AG10803 (cell line): ENCODE measurements at places on chromosomes 3 and 15.
A peak's percentile ranks its signal among the peaks of the same experiment; 100 is the strongest.

- DNase-seq, result no peak
Observed at GRCh38 chr15:87577336-87577735, 679.2 kb downstream of the NTRK3 start.

GRCh38 chr3:184186184-184186901, at the start of gene ABCF3:
TSS of gene ABCF3 (plus strand) at chr3:184186199. CDS start at chr3:184186208, 9 bp downstream.
- peak; percentile 58 for DNase-seq

DNA sequence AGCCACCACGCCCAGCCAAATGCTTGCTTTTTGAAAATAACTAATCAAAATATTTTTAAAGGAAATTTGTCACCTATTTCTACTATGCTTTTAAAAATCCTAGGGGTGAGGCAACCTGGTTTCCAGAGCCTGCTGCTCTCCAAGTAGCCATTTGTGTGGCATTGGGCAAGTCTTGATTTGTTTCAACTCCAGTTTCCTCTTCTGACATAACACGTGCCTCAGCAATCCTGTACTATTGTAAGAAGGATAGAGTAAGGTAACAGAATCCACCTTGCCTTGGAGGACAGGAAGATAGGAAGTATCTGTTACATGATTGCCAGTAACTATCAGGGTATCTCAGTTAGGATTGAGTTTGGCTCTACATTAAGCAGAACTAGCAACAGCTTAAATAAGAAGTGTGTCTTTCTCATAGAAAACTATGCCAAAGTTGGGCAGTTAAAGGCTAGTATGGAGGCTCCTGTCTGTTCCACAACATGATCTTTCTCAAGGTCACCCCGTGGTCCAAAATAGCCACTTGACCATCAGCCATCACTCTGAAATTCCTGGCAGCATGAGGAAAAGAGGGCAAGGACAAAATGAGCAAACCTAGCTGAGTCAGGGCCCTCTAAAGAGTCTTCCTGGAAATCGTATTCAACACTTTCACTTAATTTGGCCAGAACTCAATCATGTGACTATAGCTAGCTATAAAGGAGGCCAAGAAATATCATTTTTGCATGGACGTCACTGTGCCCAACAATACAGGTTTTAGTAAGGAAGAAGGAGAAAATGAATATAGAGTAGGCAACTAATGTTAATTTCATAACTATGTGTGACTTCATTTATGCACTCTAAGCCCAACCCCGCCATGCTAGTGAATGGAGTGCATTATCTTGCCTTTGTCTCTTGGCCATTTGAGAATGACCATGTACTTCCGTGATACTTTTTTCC, 66.1 kb downstream of the HMG20A start:
- no peak for DNase-seq

- DNase-seq, result no peak
Observed at GRCh38 chr3:118805007-118805406, 229.6 kb downstream of the IGSF11 start.

DNA sequence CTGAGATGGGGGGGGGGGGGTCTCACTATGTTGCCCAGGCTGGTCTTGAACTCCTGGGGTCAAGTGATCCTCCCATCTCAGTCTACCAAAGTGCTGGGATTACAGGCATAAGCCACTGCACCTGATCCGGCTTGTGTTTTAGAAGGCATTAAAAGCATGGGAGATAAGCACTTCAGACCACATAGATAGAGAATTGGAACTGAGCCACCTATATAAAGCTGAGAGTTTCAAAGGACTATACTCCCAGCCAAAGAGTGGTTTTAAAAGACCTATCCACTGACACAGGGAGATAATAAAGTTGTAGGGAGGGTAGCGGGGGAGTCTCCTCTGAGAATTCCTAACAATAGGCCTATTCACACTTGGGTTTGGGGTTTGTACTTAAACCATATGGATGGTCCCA, 34.8 kb downstream of the DENND4A start:
- no peak for DNase-seq

- no peak for DNase-seq
Observed at GRCh38 chr3:45842851-45843625, 1.1 kb upstream of the LZTFL1 start.

- DNase-seq, result peak; percentile 17
Observed at GRCh38 chr3:157759311-157759710, 256.1 kb upstream of the VEPH1 start.

- peak; percentile 97 for DNase-seq
Observed at GRCh38 chr3:50163572-50164455, 8.7 kb downstream of the SEMA3F start.

DNA sequence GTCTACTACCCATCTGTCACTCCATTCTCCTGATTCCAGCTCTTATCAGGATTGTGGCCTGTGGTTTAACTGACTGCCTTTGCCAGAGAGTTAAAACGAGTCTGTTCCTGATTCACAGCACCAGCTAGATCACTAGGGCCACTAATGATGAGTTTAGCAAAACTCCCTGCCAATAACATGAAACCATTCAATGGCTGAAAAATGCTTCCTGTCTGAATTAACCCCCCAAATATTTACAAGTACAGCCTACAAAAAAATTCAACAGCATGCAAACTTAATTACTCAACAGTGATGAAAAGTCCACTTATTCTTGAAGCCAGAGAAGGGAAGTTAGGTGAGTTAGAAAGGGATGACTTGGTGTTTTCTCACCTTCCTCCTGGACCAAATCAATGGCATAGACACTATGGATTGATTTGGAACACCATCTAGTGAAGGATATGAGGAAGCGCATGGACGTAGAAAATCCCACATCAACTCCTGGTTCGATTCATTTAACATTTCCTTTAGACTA, 141.4 kb downstream of the TGFBR2 start:
- DNase-seq, result peak; percentile 56

- DNase-seq, result no peak
Observed at GRCh38 chr3:55402886-55403609, 84.1 kb downstream of the WNT5A start.

DNA sequence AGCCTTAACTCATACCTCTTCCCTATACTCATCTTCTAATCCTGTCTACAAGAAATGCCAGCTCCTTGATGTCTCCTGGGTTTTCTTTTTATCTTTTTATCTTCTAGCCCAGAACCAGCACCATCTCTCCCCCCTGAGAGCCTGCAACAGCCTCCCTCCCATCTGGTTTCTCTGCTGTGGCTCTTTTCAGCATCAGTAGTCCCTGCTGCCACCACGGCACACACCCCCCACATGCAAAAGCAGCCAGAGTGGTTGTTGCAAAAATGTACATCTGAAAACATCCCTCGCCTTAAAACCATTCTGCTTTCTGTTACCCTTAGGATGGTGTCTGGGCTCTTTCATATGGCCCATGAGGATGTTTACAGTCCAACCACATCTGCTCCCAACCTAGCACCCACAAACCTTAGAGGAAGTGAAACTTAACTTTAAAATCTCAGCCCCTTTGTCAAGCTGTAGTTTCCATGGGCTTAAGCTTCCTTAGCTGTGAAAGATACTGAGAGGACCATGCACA, 775 bp downstream of the TTC21A start:
- no peak for DNase-seq

DNA sequence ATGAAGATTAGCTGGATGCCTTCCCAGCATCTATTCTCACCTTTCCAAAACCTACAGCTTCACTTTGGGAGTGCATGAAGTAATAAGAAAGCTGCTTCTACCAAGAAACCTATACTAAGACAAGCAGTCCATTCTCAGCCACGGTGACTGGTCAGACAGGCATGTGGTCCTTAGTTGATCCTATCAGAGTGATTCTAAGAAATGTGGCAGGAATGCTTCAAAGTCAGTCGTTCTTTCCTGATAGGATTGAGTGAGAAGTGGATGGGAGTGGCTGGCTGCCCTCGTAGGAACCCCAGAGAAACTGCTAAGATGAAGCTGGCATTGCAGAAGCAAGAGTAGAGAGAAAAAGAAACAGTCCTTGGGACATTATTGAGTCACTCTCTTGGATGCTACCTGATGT, 16.6 kb downstream of the FOXB1 start:
- no peak for DNase-seq

- DNase-seq, result no peak
Observed at GRCh38 chr3:122621112-122621511, 43.7 kb downstream of the PARP15 start.

- DNase-seq, result no peak
Observed at GRCh38 chr3:69058180-69058946, 6.2 kb upstream of the TMF1 start.

DNA sequence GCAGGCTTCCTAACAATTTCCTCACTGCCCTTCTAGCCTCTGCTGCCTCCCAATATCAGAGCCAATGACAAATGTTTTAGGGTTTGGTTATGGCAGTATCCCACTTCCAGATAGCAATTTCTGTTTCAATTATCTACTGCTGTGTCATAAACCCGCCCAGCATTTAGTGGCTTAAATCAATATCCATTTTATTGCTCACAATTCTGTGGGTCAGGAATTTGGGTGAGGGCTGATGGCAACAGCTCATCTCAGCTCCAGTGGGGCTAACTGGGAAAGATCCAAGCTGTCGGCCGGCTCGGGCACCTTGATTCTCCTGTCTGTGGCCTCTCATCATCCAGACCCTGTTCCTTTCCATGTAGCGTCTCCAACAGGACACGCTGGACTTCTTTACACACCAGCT, 85.3 kb upstream of the GOLGA8J start:
- DNase-seq, result no peak

DNA sequence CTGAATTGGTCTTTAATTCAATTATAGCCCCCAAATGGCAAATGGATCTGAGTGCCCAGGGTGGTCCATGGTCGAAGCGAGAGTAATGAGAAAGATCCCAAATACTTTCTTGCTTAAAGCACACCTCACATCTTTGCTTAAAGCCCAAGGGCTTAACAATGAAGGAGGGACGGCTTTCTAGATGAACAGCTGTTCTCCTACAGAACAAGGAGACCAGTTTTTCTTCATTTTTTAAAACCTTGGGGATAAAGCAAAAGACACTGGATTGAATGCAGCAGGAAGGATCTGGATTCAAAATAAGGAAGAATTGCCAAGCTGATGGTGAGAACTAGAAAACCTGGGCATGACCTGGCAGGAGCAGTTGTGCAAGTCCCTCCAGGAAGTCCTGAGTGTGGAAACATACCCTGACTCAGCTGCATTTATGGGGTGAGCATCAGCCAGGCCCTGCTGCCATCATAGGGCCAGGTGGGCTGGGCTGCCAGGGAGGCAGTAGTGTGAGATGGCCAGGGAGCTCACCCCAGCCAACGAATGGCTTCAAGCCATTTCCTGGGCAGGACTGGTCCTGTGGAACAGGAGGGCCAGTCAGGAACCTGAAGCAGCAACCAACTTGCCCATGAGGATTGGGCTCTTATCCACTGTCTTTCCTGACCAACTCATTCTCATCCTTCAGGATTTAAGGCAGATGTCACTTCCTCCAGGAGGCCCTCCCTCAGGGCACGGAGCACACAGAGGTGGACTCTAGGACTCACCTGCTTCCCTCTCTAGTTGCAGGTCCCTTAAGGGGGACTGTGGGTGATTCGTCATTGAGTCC, 18.4 kb upstream of the RHCG start:
- no peak for DNase-seq

DNA sequence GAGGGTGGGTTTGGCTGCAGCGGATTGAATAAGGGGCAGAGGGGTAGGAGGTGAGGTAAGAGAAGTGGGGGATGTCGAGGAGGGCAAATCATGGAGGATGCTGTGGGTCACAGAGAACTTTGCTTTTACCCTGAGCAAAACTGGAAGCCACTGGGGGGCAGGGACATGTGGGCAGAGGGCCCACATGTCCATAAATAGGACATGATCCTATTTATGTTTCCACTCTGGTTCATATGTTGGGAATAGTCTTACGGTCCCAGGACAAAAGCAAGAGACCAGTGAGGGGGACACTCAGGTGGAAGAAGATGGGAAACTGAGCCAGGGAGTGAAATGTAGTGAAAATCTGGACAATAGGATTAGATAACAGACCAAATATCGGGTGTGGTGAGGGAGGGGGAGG, 85.5 kb upstream of the MRPS22 start:
- no peak for DNase-seq

- DNase-seq, result no peak
Observed at GRCh38 chr3:147538034-147538433, 128.9 kb downstream of the ZIC1 start.

GRCh38 chr15:74784426-74785193, 2.7 kb downstream of the CSK start:
- no peak for DNase-seq

DNA sequence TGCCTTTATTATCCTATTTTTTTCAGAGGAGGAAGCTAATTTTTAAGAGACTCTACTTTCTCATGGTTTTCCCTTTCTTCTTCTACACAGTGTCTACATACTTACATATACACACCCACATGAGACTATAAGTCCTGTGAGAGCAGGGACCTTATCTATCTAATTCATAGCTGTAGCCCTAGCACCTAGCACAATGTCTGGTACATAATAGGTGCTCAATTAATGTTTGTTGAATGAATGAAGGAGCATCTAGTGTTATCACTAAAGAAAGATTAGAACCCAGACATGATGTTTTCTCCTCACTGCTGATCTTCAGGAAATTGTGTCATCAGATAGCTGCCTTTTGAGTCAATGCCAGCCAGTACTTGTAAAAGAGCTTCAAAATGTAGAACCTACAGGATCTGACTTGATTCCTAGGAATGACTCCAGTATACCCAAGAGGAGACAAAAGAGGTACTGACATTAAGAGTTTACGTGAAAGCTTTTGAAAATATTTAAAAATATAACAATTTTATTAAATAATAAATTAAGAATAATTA, 2.5 kb downstream of the SCG5 start:
- peak; percentile 36 for DNase-seq

DNA sequence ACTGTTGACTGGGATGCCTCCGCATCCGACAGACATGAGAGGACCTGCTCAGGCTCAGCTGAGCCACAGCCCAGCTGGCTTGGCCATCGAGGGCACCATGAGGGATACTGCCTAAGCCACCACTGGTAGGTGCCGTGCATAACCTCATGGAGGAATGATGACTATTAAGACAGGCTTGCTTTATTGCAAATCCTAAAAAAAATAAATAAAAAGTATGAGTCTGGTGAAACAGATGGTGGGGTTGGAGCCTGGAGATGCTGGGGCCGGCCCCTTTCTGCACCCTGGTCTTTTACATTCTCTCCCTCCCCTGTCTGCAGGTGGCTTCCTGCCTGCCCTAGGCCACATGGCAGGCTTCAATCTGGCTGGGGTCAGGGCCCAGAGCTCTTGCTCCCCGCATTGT, 24.0 kb upstream of the RAD18 start:
- DNase-seq, result no peak

- DNase-seq, result no peak
Observed at GRCh38 chr15:90906181-90906849, 3.2 kb downstream of the MAN2A2 start.

GRCh38 chr15:57540736-57541135, 51.0 kb upstream of the MYZAP start:
- no peak for DNase-seq
